ENCODE measurements at places on chromosomes 3 and 15.

- no peak for ATAC-seq
Observed at GRCh38 chr3:29532473-29532872, 251.6 kb downstream of the RBMS3 start.

- ATAC-seq, result no peak
Observed at GRCh38 chr3:157051055-157051454, 108.9 kb downstream of the CCNL1 start.

GRCh38 chr3:33989229-33989628 lies 190.8 kb downstream of the PDCD6IP start:
- no peak for ATAC-seq

GRCh38 chr3:126102530-126102951 lies 18.6 kb upstream of the SLC41A3 start:
- no peak for ATAC-seq

DNA sequence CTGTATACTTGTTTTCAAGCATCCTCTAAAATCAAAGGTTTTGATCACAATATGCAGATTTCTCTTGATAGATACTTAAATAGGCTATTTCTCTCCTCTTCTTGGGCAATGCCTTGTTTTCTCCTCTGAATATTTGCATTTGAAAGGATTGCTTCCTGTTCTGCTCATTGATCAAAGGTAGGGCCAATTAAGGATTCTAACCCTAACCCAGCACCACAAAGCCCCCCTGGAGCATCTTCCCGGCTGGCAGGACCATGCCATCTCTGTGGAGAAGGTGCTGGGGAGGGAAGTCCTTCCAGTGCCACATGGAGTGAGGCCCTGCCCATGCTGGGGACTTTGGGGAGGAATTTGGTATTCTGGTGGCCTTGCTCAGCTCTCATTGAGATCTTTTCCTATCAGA lies 11.3 kb upstream of the NIPA2 start:
- no peak for ATAC-seq

GRCh38 chr3:9047452-9048346 lies 84.4 kb upstream of the RAD18 start:
- no peak for ATAC-seq

- no peak for ATAC-seq
Observed at GRCh38 chr3:55911266-55911665, 424.2 kb upstream of the WNT5A start.

GRCh38 chr3:126679831-126680666 lies 24.0 kb upstream of the CHCHD6 start:
- ATAC-seq, result peak; percentile 64

- peak; percentile 23 for ATAC-seq
Observed at GRCh38 chr15:89654301-89654761, 936 bp downstream of the KIF7 start.

- no peak for ATAC-seq
Observed at GRCh38 chr3:183244219-183244618, 8.8 kb upstream of the B3GNT5 start.

DNA sequence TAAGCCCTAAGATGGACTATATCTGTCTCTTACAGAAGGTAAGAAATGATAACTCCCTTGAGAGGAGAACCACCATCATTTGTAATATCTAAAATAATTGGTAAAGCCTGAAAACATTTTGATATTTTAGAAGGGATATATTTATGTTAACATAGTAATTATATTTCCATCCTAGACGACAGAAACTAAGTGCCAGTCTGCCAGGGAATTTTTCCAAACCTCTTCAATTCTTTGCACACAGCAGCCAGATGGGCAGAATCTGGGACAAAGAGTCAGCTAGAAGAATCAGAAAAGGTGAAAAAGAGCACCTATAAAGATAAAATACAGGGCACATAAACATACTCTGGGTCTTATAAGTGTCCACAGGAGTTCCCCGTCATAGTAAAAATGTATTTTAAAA lies 70.0 kb upstream of the CBLB start:
- ATAC-seq, result peak; percentile 39

GRCh38 chr15:57017024-57017423 lies 98.6 kb downstream of the TCF12 start:
- peak; percentile 84 for ATAC-seq

- ATAC-seq, result no peak
Observed at GRCh38 chr15:91424001-91424400, 323.9 kb downstream of the SV2B start.

GRCh38 chr3:194512895-194513601 lies 26.2 kb upstream of the ATP13A3 start:
- no peak for ATAC-seq

DNA sequence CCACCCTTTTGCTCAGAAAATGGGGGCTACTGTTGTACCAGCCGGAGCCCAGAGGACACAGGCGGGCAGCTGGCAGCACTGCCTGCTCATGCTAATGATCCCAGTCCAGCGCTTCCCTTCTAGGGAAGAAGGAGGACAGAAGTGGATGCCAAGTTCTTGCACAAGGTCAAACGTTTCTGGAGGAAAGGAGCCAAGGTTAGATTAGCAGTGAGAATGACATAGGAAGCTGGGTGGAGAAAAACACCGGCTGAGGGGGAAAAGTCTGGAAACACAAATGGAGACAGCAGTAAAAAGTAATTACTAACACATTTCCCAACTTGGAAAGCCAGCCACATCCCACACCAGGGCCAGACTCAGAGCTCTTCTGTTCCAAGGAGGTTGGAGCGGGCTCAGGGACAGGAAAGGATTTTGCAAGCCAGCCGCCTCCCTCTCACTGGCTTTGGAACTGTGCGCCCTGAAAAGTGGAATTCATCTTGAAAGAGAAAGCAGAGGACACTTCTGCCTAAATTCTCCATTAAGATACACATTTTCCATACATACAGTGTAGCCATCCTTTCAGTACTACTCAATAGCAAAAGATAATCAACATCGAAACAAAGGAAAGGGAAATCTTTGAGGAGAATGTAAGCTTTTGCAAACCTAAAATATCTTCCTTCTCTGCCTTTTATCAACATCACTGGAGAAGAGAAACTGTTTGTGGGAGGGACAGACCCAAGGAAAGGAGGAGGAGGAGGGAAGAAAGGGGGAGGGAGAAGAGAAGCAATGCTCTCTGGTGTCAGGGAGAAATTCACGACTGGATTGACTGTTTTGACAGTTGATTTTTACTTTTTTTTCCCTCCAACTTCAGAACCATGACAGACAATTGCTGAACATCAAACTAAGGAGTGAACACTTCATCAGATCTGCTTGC lies 133.6 kb downstream of the CD47 start:
- ATAC-seq, result peak; percentile 71

- no peak for ATAC-seq
Observed at GRCh38 chr15:85583923-85584390, 203.6 kb downstream of the AKAP13 start.

- ATAC-seq, result no peak
Observed at GRCh38 chr3:160132226-160132625, 93.0 kb upstream of the C3orf80 start.

DNA sequence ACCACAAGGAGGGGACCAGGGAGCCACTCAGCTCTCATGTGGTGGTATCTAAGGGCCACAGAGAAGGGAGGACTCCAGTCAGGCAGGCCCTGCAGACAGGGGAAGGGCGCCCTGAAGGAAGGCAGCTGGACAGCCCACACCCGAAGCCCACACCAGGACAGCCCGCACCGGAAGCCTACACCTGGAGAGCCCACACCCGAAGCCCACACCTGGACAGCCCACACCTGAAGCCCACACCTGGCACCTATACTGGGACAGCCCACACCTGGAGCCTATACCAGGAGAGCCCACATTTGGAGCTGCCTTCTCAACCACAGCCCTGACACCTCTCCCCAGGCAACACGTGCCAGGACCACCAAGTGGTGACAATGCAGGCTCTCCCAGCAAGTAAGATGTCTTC lies 11.7 kb downstream of the TPRA1 start:
- ATAC-seq, result no peak

DNA sequence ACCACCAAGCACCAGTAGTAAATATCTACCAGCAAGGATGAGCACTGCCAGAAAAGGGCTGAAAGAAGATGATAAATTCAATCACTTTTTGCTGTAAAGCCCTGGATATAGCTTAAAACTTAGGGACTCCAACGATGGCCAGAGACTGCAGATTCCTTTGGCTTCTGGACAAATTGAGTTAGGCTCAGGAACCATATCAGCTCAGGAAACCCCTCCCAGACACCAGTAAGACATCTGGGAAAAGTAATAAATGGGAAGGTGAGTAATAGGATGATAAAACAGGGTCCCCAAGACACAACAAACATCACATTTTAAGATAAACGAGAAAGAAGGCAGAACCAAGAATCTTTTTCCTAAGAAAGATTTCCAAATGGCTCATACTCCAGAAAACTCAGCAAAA lies 65.0 kb downstream of the ANP32A start:
- ATAC-seq, result no peak

DNA sequence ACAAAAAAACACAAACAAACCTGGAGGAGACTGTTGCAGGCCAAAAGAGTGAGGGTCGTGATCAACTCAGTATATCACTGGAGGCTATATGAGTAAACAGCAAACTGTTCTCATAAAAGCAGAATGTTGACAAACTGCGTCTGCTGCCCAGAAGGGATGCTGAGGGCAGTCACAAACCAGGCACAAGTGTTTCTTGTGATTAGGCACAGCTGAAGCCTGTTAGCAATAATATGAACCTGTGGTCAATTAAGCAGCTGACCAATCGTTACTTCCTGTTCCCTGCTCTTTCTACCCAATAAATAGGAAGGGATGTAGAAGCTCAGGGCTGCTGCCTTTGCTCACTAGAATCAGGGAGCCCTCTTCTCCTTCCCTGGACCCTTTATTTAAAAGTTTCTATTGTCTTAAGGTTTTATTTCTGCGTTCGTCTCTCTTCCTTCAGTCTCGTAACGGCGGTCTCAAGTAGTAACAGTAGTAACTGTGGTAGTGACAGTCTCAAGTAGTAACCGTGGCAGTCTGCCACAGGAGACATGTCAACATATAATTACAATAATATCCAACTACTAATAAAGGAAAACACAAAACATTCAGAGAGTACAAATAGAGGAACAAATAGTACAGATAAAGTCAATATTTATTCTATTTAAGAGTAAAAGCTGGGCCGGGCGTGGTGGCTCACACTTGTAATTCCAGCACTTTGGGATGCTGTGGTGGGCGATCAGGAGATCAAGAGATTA lies 698.4 kb upstream of the CCDC54 start:
- ATAC-seq, result no peak

DNA sequence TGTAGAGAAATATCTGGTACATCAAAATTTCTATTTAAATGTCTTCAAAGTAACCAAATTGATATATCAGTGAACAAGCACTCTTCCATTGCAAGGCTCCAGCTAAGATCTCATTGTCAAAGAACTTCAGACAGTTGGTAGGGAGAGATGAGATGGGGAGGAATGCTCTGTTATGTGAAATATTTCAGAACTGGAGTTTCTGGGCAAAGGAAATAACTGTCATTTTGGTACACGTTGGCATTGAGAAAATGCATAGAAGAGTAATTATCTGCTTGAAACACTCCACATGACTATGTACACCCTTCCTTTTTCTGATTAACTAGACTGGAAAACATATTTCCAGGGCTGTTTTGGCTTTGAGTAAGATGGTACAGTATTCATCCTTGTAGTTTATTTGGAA lies 297.5 kb upstream of the RASGRP1 start:
- ATAC-seq, result peak; percentile 45

DNA sequence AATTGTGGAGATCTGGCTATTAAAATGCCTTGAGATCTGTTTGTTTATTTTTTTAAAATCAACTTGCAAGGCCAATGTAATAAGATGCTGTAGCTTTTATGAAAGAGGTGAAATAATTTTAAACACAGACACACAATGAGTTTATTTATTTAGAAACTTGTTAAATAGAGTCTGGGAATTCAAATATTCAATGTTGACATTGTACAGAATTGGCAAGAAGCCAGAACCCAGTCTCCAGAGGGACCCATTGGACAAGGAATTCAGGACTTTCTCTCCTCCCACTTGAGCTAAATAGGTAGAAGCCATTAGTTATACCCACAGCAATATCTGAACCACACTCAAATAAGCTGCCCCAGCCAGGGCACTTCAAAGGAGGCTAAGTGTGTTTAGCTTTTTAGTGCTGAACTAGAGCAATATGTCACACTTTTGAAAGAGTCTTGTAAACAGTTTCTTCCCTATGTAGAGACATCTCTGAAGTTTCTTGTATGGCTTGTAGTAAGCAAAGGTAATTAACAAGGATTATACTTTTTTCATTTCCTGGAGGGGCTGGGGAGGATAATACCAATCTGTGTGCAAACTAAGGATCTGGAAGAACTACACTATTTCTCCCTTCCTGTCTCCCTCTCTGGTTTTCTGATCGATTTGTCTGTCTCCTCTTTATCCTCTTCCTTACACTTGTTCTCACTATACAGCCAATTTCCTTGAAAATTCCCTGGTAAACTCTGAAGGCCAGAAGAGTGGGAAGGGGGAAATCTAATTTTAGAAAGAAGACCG lies 6.0 kb downstream of the MECOM start:
- no peak for ATAC-seq

- ATAC-seq, result no peak
Observed at GRCh38 chr3:145197821-145198220, 963.2 kb downstream of the PLOD2 start.

DNA sequence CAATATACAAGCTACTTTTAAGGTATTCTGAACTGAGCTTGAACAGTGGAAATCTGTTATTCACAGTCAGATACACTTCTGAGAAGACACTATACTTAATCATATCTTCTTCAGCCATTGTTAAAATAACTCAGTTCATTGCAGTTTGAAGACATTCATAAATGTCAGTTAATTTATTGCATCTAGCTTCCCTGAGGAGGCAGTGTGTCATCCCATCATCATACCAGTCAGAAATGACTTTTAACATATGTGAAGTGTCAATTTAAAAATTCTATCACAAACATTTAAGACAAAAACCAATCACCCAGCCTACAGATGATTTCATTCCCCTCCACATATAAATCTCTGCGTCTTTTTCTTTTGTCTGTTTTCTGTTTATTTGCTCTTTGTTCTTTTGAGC lies 7.5 kb downstream of the TMEM207 start:
- no peak for ATAC-seq

DNA sequence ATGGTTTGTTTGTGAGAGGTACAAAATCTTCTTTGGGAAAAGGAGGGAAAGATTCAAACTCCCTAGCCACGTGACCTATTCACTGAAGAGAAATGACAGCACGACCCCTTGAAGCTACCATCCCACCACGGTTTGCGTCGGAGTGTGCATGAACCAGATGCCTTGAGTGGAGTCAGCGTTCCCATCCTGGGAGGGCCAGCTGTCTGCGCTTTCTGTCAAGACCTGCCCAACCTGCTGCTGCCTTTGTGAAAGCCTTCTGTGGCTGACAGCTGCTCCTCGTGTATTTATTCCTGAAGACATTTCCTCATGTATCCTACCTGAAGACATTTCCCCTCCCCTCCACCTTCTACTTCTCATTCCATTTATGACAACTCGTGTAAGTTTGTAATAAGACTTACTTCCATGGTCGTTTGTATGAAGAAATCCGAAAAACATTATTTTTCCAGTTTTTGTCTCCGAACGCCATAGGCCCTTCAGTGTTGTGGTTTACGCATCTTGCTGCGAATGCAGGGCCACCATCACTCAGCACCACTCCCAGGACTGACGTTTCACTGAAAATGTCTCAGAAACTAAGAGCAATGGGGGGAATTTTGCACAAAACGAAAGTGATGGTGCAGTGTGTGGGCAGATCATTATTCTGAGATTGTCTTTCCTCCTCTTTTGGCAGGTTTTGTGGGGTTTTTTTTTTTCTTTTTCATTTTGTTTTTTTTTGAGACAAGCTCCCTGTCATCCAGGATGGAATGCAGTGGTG lies 18.9 kb downstream of the EBLN2 start:
- ATAC-seq, result no peak

- ATAC-seq, result no peak
Observed at GRCh38 chr3:105656651-105657504, 211.9 kb downstream of the CBLB start.

GRCh38 chr3:188571531-188572095 lies 417.7 kb downstream of the LPP start:
- ATAC-seq, result no peak

GRCh38 chr3:46360907-46361306 lies 7.0 kb downstream of the CCR2 start:
- ATAC-seq, result no peak
